ENCODE measurements at places on chromosomes 11 and 22.

- DNase-seq = no peak
These were observed 26.3 kb downstream of the OPCML start for GRCh38 chr11:133506023-133506422.

GRCh38 chr22:22720201-22720723, 75.8 kb downstream of the GGTLC2 start:
- no peak for DNase-seq

DNA sequence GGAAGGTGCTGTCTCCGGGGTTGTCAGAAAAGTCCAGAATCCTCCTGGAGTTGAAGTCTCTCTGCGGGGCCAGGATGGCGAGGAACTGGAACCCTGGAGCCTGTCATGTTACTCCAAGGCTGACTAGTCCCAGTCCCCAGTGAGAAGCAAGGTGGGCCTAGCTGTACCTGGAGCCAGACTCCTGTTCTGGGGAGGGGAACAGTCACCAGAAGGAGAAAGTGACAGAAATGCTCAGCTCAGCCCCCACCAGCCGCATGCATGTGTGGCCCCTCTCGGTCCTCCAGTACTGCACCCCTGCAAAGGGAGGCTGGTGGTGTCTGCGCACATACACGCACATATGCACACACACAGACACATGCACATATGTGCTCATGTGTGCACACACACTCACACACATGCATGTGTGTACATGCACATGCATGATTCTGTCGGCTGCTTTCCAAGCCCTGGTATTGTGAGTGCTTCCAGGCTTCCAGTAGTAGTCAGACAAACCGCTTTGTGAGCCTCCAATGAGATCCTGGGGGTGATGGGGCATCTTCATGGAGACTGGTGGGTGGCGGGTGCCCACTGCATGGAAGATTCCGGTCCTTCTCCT, 54.3 kb downstream of the RTL6 start:
- DNase-seq = no peak

GRCh38 chr22:26725012-26725676, 67.8 kb downstream of the MIAT start:
- no peak for DNase-seq

GRCh38 chr11:103441021-103441420, 331.8 kb downstream of the DYNC2H1 start:
- DNase-seq = no peak

DNA sequence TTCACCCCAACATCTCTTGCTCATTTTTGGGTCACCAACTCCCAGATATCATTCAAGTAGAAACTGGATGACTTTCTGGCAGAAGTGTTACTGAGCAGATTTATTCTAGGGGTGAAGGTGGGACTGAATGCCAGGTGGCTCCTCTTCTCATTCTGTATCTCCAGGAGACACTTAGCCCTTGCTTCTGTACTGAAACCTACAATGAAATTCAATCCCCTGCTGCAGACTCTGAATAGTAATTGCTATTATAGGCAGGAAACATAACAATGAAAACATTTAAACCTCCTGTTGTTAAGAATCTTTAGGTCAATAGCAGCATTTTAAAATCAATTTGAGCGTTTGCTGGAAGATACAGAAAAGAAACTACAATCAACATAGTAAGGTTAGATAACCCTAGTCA, 879.4 kb upstream of the TENM4 start:
- no peak for DNase-seq

- DNase-seq = no peak
These were observed 105.8 kb downstream of the SERGEF start for GRCh38 chr11:17907046-17907445.

All from stimulated activated CD8-positive, alpha-beta memory T cell treated with anti-CD3 and anti-CD28 coated beads, Interleukin-4, amount 100 ng/mL, for 1 hour (primary cell).